Sciatic nerve (tissue), 2 donors: ENCODE measurements at places on chromosomes 5 and 9.

GRCh38 chr5:151063142-151063989 lies 17.5 kb downstream of the TNIP1 start:
- DNase-seq = no peak

GRCh38 chr5:10663489-10664179 lies 97.4 kb downstream of the DAP start:
- no peak for DNase-seq

DNA sequence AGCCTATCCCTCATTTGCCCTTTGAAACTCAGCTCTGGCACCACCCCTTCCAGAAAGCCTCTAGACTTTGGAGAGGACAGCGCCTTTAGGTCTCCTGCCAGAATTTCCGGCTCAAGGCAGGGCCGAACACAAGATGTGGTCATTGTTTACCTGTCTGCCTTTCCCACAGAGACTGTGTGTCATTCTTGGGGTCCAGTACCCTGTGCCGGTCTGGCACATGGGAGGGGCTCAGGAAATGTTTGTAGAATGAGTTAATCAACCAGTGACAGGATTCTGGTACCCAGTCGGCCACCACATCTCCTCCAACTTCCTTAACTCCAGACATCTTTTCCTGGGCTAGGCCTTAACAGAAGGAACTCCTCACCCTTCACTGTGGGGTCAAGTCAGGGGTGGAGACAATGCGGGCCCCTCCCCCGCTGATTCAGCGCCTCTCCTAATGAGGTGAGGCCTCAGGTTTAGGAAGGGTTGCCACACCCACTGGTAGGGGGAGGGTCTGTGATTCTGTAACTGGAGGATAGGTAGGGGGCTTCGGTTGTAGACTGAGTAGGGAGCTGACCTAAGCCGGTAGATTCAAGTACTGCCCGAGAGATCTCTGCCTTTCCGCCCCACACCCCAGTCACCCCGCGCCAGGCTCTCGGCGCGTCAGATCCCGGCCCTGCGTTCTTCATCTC lies 29.3 kb downstream of the PCDH1 start:
- DNase-seq = no peak

DNA sequence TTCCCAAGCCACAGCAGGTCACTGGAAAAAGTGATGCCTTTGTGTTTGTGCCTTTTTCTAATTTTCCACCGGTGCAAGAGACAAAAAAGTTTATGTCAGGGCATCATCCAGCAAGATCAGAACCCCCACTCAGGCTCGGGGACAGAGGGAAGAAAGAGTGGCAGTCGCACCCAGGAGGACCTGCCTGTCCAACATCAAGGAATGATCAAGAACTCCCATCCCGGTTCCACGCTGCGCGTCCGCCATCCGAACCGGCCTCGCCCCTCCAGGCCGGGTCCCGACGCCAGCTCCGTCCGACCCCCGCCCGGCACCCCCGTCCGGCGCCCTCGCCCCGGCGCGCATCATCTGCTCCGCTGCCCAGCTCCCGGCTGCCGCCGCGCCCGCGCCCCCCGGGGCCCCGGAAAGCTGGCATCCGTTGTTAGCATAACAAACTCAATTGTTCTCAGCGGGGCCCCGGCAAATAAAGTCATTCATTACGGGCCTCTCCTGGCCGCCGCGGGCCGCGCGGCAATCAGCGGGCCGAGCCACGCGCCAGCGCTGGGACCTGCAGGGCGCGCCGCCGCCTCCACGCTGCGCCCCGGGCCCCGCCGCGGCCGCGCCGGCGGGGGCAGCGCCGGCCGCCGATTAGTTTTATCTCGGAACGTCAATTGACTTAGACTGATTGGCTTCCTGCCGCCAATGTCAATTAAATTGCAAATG lies 48.1 kb downstream of the PAX5 start:
- no peak for DNase-seq

- no peak for DNase-seq
Observed at GRCh38 chr9:7315746-7316145, 483.8 kb downstream of the DMAC1 start.

DNA sequence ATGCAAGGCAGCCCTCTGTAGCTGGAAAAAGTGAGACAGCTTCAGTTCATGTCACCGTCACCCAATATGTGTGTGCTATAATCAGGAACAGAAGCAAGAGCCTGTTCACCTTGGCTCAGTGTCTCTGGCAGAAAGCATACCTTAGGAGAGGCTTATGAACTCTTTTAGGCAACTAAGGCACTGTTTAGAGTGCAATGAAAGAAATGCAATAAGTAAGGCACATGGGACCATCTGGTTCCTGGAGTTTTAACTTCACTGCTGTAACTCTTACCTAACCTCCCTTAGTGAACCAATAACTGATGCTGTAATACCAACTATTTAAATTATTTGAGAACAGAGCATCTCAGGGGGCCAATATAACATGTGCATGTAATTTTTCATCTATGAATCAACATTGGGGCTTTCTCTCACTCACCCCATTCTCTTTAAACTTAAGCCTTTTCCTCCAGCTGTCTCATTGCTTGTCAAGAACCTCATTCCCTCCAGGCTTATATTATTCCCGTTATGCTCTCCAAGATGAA lies 32.4 kb downstream of the C9 start:
- no peak for DNase-seq

DNA sequence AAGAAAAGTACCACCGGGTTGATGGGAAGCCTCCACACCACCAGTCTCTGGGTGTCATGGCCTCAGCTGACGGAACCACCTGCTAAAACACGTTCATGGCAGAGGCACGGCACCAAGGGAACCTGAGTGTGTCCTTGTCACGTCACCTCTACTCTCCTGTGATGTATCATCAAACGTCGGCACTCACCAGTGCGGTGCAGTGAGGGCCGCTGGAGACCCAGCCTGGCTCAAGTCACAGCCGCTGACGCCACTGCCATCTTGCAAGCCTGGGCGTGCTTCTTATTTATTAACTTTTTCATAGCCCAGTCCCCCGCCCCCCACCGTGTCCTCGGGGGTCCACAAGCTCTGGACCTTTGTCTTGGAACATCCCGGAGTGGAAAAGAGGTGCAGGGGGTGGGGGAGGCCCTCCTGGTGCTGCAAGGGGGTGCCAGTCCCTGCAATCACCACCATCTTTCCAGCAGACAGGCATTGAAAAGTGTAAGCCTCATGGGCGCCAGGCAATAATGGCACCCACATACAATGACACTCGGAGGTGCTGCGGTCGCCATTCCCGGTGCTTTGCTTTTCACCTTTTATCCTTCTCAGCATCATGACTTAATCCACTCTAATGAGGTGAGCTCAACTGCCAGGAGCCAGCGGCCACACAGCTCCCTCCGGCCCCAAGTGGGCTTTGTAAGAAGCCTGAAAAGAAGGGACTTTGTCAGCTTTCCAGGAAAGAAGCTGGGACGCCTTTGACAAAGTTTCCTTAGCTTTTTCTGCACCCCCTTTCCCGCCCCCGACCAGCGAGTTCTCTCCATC lies 202.3 kb upstream of the IRX1 start:
- no peak for DNase-seq

GRCh38 chr5:41837793-41838192 lies 32.4 kb downstream of the OXCT1 start:
- DNase-seq = no peak

- peak; percentile 60 for DNase-seq
Observed at GRCh38 chr9:128114326-128115186, 13.0 kb downstream of the PTGES2 start.

GRCh38 chr9:35490910-35491465 lies 1.1 kb downstream of the RUSC2 start:
- no peak for DNase-seq

GRCh38 chr9:127561491-127562278 lies 50.4 kb upstream of the STXBP1 start:
- DNase-seq = peak; percentile 91

DNA sequence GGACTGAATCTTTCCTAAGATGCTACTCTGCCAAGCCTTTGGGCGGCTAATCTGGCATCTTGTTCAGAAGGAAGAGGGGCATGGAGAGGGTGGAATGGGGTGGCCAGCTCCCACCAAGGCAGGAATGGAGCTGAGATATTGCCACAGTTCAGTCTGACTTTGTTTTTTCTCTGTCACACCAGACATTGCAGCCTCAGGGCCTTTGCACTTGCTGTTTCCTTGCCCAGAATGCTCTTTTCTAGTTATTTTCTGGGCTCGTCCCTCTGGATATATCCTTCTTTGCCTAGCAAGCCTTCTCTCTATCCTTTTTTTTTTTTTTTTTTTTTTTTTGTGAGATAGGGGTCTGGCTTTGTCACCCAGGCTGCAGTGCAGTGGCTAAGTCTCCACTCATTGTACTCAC lies 40.8 kb downstream of the ZNF618 start:
- DNase-seq = no peak

DNA sequence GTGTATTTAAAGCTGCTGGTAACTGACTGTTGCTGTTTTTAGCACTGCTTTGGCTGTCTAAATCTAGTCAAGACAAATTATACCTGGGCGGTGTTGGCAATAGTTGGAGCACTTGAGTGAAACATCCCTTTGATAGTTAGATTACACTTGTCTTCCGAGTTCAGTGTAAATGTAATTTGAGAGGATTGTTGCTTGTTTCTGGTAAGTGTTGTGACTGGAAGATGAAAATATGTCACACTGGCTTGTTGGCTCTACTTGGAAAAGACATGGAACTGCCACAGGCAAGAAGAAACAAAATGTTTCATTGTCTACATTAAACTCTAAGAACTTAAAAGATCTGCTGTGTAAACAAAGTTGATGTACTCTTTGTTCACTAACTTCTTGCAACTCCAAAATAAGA lies 49.2 kb upstream of the PTPRD start:
- DNase-seq = no peak

- DNase-seq = peak; percentile 74
Observed at GRCh38 chr9:91775011-91775707, 174.9 kb downstream of the ROR2 start.

DNA sequence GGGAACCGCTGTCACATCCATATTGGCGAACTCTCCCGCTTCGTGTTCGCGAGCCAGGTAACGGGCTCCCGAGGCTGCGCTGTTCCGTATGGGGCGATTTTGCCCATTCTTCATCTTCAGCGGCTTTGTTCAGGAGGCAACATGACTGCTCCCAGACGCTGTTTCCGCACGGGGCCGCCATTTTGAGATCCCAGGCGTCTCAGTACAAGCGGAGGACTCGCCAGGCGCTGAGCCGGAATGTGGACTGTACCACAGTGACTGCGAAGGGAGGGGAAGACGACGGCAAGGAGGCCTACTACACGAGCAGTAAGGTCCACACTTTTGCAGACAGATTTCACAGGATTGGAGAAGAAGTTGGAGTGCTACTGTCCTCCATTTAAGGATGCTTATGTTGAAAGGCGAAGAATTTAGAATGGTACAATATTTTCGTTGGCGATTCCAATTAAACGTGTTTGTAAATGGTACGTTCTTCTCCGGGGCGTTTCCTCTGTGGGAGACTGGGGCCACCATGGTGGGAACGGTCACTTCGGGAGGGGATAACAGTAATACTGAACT lies 41.6 kb upstream of the ZNF300 start:
- DNase-seq = peak; percentile 90

DNA sequence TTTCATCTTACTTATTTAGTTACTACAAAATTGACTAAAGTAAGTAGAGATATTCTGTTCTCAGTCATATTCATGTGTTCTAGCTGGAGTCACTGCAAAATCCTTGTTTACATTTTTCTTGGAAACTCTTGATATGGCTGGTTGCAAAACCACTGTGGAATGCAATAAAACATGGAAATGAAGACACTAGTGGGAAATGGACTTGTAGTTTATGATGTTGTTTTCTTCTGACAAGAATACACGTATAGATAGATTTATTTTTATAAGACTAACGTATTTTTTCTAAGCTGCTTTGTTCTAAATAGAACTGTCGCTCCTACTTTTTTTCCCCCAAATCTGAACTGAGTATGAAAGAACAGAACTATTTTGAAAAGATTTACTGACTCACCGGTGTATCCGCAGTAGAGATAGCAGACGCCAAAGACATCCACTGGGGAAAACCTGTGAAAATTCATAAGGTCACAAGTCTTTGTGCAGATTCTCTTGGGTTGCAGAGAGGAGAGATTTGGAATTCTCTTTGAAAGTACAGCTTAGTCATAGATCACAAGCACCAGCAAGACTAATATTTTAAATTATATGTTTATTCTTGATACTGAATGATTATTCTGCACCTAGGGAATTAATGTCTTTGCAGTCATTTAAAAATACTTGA lies 119.6 kb upstream of the TAF11L2 start:
- no peak for DNase-seq

GRCh38 chr5:96387616-96388015 lies 45.4 kb downstream of the PCSK1 start:
- DNase-seq = no peak

DNA sequence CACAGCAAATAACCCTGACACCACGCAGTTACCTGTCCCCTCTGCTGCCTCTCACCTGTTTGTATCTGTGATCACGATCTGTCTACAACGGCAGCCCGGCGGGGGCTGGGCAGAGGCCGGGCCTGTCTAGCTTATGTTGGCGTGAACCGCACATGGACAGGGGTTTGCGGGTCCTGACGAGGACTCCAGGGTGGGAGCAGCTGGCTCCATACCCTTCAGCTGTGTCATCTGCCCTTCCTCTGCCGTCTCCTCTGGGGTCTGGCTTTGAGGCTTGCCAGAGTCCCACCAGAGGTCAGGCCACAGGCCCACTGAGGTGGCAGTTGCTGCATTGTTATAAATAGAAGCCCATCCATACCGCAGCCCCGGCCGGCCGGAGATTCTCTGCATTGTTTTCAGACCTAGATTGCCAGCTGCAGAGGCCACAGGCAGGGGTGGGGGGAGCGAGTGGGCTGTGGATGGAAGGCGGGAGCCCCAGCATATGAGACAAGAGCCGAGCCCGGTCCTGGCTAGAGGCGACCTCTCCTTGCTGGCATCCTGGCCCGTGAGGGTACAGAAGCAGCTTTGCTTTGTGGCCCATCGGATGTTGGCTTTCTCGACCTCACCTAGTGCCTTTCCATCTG lies 37.8 kb downstream of the FAM78A start:
- DNase-seq = no peak

- no peak for DNase-seq
Observed at GRCh38 chr5:128480158-128480557, 57.9 kb downstream of the FBN2 start.

GRCh38 chr5:178215280-178216002 lies 11.1 kb downstream of the HNRNPAB start:
- no peak for DNase-seq

DNA sequence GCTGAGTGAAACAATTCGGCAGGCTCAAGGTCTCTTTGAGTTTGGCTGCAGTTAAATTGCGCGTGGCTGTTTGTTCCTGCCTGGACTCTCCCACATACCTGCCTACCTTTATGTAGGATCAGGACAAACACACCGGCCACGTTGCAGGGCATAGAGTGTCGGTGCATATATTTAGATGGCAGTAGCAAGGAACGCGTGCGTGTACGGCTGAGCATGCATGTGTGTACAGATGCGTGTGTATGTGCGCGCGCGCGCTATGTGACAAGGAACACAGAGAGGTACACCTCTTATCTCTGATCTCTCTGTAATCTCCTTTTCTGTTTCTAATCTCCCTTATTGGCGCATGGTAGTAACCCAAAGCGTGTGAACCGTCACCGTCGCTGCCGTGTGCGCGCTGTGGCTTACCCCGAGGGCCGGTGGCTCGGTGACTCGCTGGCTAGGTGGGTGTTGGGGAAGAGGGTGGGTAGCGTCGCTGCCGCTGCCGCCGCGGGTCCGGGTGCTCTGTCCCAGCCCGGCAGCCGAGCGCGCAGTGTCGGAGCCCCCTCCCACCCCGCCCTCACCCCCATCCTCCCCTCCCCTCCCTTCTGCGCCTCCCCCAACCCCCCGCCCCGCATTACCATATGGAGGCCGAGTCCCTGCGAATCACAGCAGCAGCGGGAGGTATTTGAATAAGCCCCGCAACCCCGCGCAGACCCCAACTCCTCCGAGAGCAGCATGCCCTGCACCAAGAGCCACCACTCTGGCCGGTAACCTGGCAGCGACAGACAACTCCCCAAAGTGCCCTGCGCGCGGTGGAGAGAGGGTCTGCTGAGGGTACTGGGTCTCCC lies 204.8 kb downstream of the MEF2C start:
- no peak for DNase-seq
